ENCODE measurements at places on chromosomes 16 and 17. TPM values are rescaled to one million over a fixed set of nuclear protein-coding genes. Genes with fewer than 3 reads are reported as not detected.

Gene TIMP2
- total RNA-seq, result 1,096 TPM

Gene PAQR4
- total RNA-seq, result 11.9 TPM

Gene OSGIN1
- 1.3 TPM for total RNA-seq

Gene NMRAL1
- 55.0 TPM for total RNA-seq

Gene KRT23
- not detected for total RNA-seq

Gene CCR7
- 0.21 TPM for total RNA-seq

Gene NTN3
- total RNA-seq, result 1.4 TPM

Gene CTRB1
- not detected for total RNA-seq

Gene SKAP1
- total RNA-seq, result not detected

Gene AURKB
- total RNA-seq, result 13.3 TPM

Gene SLC12A4
- total RNA-seq, result 91.6 TPM

Gene EPX
- total RNA-seq, result not detected

Gene TSNAXIP1
- total RNA-seq, result 4.1 TPM

Gene EFCAB5
- total RNA-seq, result 1.2 TPM

Gene VAT1L
- not detected for total RNA-seq

Gene CCL3
- total RNA-seq, result not detected

Gene CWC25
- 17.2 TPM for total RNA-seq

Gene ENKD1
- 11.7 TPM for total RNA-seq

Gene GAS7
- total RNA-seq, result 18.4 TPM

- peak overlapping the region; percentile 89 for H3K27ac ChIP-seq
- peak overlapping the region; percentile 20 for H3K4me3 ChIP-seq
- no peak for DNase-seq
- H3K36me3 ChIP-seq, result peaks cover 5% of the 10 kb centered on the region
Measured at GRCh38 chr16:56744996-56745640, 15.2 kb downstream of the NUP93 start.

GRCh38 chr16:49659356-49659755 is 196.6 kb downstream of the ZNF423 start:
- H3K4me1 ChIP-seq, result peaks cover 20% of the 10 kb centered on the region
- H3K4me3 ChIP-seq, result no peak overlapping the region
- DNase-seq, result no peak
- no peak overlapping the region for H3K27ac ChIP-seq
- H3K36me3 ChIP-seq, result no peaks in the 10 kb centered on the region

DNA sequence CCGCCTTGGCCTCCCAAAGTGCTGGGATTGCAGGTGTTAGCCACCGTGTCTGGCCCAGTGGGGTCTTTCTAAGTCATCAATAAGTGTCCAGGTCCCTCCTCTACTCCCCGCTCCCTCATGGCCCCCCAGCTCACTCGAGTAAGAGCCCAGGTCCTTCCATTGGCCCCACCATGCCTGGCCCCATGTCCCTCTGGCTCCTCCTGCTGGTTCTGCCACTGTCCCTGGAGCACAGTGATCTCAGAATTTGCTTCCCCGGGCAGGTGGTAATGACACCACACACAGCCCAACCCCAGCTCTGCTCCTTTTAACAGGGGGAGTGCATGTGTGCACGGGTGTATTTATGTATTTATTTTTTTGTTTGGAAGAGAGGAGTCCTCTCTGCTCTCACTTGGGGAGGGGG is 19.6 kb downstream of the MGAT5B start:
- no peaks in the 10 kb centered on the region for H3K27me3 ChIP-seq
- no peaks in the 10 kb centered on the region for H3K36me3 ChIP-seq
- H3K4me3 ChIP-seq, result no peak overlapping the region
- H3K27ac ChIP-seq, result no peak overlapping the region
- no peaks in the 10 kb centered on the region for H3K4me1 ChIP-seq

- DNase-seq, result no peak
- no peak overlapping the region for H3K4me3 ChIP-seq
- no peak overlapping the region for H3K27ac ChIP-seq
- H3K4me1 ChIP-seq, result peaks cover 4% of the 10 kb centered on the region
Measured at GRCh38 chr17:82973456-82974135, 105.8 kb upstream of the METRNL start.

DNA sequence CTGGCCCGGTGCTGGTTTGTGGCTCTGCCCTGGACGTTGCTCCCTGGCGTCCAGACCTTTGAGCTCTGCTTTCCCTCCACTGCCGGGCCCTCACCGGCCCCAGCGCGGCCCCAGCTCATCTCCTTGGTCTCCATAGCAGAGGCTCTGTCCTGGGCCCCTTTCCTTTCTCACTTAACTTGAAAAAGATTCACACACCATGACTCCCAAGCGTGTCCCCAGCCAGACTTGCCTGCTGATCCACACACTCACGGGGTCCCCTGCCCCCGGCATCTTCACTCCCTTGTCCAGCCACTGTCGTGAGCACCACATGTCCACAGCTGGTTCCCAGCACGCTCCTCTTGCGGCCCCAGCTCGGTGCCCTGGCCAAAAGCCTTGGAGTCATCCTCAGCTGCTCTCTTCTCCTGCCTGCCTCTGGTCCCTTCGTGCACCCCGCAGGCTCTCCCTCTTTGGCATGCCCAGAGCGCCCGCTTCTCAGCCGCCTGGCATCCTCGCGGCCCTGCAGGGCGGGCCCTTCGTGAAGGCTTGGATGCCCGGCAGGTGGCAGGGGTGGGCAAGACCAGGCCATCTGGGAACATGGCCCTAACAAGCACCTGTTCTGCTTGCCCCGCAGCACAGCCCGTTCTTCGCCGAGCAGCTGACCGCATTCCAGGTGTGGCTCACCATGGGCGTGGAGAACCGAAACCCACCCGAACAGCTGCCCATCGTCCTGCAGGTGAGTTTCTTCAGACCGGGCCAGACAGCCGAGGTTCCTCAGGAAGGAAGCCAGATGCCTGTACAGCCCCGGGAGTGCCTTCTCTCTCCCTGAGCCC is 145.6 kb upstream of the CHMP6 start:
- H3K4me1 ChIP-seq, result peaks cover 25% of the 10 kb centered on the region
- no peak overlapping the region for H3K27ac ChIP-seq
- DNase-seq, result no peak
- no peak overlapping the region for H3K4me3 ChIP-seq

- peaks cover 54% of the 10 kb centered on the region for H3K27me3 ChIP-seq
- no peak overlapping the region for H3K4me3 ChIP-seq
- H3K27ac ChIP-seq, result no peak overlapping the region
Measured at GRCh38 chr16:84360170-84360569, 8.2 kb upstream of the ATP2C2 start.

GRCh38 chr17:32629563-32630190 is 142.9 kb downstream of the CDK5R1 start:
- no peaks in the 10 kb centered on the region for H3K36me3 ChIP-seq
- no peak for DNase-seq
- no peaks in the 10 kb centered on the region for H3K27me3 ChIP-seq

- H3K36me3 ChIP-seq, result no peaks in the 10 kb centered on the region
- H3K4me1 ChIP-seq, result peaks cover 3% of the 10 kb centered on the region
- peaks cover 38% of the 10 kb centered on the region for H3K27me3 ChIP-seq
- H3K27ac ChIP-seq, result no peak overlapping the region
Measured at GRCh38 chr16:3007059-3007956, 5.4 kb upstream of the CLDN9 start.

- DNase-seq, result no peak
- no peak overlapping the region for H3K27ac ChIP-seq
- peaks cover 41% of the 10 kb centered on the region for H3K27me3 ChIP-seq
- H3K36me3 ChIP-seq, result no peaks in the 10 kb centered on the region
Measured at GRCh38 chr16:54544553-54545180, 258.1 kb upstream of the IRX3 start.

DNA sequence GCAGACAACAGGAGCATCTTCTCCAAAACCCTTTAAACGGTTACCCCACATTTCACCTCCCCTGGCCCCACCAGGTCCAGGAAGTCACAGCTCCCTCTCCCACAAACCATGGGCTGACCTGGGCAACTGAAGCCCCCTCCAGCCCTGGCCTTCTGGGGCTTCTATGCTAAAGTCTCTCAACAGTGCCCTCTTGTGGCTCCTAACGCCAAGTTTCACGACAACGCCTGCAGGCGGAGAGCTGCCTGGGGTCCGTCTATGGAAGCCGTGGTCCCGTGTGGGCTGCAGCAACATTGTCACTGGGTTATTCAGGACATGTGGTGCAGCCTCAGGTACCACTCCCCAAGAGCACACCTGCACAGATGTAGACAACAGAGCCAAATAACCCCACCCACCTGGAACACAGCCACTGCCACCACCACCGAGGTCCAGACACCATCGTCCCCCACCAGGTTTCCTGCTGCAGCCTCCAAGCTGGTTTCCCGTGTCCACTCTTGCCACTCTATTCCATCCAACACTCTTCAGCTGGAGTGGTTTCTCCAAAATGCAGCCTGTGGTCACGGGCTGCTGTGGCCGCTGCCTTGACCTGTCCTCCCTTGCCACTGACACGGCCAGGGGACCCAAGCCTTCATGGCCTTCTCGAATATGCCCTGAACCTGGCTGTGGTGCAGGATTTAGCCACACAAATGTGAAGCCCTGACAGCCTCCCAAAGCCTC is 19.1 kb downstream of the C16orf95 start:
- H3K27me3 ChIP-seq, result no peaks in the 10 kb centered on the region
- H3K4me3 ChIP-seq, result no peak overlapping the region
- peaks cover 3% of the 10 kb centered on the region for H3K4me1 ChIP-seq
- peak; percentile 84 for DNase-seq
- peaks cover 6% of the 10 kb centered on the region for H3K36me3 ChIP-seq

GRCh38 chr17:40074175-40074512 is 11.4 kb downstream of the THRA start:
- no peak for DNase-seq
- H3K4me3 ChIP-seq, result no peak overlapping the region
- H3K27me3 ChIP-seq, result no peaks in the 10 kb centered on the region
- peaks cover 69% of the 10 kb centered on the region for H3K4me1 ChIP-seq

DNA sequence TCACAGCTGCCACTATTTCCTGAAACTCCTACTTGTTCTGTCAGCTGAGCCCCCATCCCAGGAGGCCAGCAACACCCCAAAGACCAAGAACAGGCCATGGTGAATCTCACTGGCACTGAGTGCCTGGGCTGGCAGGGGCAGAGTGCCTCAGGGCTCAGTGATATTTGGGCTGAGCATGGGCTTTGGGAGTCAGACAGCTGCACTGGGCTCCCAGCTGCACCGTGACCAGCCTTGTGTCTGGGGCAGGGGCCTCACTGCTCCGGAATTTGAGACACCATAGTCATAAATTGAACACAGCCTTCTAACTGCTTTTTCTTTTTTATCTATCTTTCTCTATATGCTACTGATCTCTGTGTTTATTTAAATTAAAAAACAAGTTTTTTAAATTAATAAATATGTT is 1744.2 kb downstream of the TP53TG3F start:
- no peaks in the 10 kb centered on the region for H3K36me3 ChIP-seq
- no peaks in the 10 kb centered on the region for H3K27me3 ChIP-seq
- H3K27ac ChIP-seq, result no peak overlapping the region
- no peaks in the 10 kb centered on the region for H3K4me1 ChIP-seq

GRCh38 chr16:2205967-2206313 is 686 bp downstream of the MLST8 start:
- peak; percentile 85 for DNase-seq
- peak overlapping the region; percentile 69 for H3K27ac ChIP-seq
- H3K4me1 ChIP-seq, result peaks cover 21% of the 10 kb centered on the region
- H3K4me3 ChIP-seq, result peak overlapping the region; percentile 79

DNA sequence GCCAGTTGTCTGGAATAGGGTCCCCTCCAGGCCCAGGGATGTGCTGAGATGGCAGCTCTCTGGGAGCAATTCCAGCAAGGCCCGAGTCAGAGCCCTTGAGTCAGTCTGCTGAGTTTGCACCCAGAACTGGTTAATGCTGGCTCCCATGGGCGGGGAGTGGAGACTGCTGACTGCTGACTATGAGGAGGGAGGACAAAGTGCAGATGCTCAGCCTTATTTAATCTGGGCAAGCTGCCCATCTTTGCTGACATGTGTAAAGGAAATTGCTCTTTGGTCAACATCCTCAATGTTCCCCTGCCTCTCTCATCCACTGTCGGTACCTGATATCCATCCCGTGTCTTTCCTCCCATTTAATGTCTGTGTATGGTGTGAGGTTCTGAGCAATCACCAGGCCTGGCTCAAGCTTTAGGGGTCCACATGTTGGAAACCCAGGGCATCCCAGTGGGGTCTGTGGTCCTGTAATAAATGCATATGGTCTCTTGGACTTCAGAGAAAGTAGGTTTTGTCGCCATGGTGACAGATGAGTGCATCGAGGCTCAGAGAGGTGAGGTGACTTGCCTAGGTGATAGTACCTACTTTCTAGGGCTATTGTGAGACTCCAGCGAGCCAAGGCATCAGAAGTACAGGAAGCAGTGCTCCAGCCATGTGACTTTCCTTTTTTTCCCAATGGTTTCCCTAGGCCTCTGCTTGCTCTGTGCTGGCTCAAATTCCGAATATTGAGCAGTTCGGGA is 20.0 kb upstream of the RNF135 start:
- no peaks in the 10 kb centered on the region for H3K36me3 ChIP-seq
- peaks cover 5% of the 10 kb centered on the region for H3K4me1 ChIP-seq
- no peak for DNase-seq
- no peaks in the 10 kb centered on the region for H3K27me3 ChIP-seq
- H3K27ac ChIP-seq, result no peak overlapping the region
- H3K4me3 ChIP-seq, result no peak overlapping the region

- no peaks in the 10 kb centered on the region for H3K36me3 ChIP-seq
- peaks cover 68% of the 10 kb centered on the region for H3K4me1 ChIP-seq
- H3K27ac ChIP-seq, result peak overlapping the region; percentile 82
Measured at GRCh38 chr16:4373909-4374742, 2.5 kb downstream of the VASN start.

DNA sequence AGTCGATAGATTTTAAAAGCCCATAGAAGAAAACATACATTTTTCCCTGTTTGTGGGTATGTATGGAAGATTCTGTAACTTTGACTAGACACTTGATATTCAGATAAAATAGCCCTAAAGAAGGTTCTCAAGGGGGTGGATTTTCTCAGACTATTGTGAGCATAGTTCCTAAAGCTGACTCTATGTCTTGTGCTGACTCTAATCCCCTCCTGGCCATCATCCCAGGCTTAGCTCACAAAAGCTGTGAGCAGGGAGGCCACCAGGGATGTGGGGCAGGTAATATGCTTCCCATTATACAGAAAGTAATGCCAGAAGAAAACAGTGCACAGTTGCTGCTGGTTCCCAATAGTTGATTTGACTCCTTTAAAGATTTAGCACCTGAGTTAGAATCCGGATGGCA is 32.0 kb downstream of the CDH13 start:
- H3K27ac ChIP-seq, result peak overlapping the region; percentile 37
- H3K36me3 ChIP-seq, result no peaks in the 10 kb centered on the region
- DNase-seq, result no peak
- no peaks in the 10 kb centered on the region for H3K27me3 ChIP-seq
